Endothelial cell (in vitro differentiated cells): ENCODE measurements at places on chromosomes 7 and 10. TPM values are rescaled to one million over a fixed set of nuclear protein-coding genes. Genes with fewer than 3 reads are reported as not detected.
A peak's percentile ranks its signal among the peaks of the same experiment; 100 is the strongest.

Gene TUBAL3
- total RNA-seq, result not detected

DNA sequence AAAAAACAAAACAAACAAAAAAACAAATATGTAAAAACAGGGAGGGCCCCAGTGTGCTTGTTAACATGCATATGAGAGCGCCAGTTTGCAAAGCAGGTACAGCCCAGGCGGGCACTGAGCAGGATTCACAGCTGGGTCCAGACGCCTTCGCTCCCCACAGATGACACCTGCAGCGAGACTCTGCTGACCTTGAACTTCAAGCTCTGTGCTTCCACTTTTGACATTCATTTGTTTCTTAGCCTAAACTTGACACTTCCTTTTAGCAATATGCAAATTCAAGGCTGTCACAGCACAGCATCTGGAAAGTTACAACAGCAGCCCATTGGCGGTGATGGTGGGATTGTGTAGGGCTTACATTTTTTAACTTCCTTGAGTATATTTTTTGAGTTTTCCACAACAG lies 88.8 kb upstream of the TNS3 start:
- H3K27me3 ChIP-seq, result peaks cover under 1% of the 10 kb centered on the region
- H3K4me3 ChIP-seq, result no peak overlapping the region
- no peak for DNase-seq
- H3K27ac ChIP-seq, result no peak overlapping the region

GRCh38 chr7:15584575-15584974 lies 22.8 kb upstream of the AGMO start:
- no peaks in the 10 kb centered on the region for H3K36me3 ChIP-seq
- no peak overlapping the region for H3K27ac ChIP-seq
- no peaks in the 10 kb centered on the region for H3K27me3 ChIP-seq

- peaks cover 8% of the 10 kb centered on the region for H3K4me1 ChIP-seq
- no peak for DNase-seq
These were observed 8.5 kb downstream of the ZDHHC16 start for GRCh38 chr10:97454330-97455036.

Gene CPN1
- not detected for total RNA-seq

Gene RBP4
- not detected for total RNA-seq

Gene PVRIG
- total RNA-seq, result not detected

- no peaks in the 10 kb centered on the region for H3K36me3 ChIP-seq
- DNase-seq, result no peak
- no peak overlapping the region for H3K4me3 ChIP-seq
- H3K27me3 ChIP-seq, result no peaks in the 10 kb centered on the region
- no peaks in the 10 kb centered on the region for H3K4me1 ChIP-seq
These were observed 39.0 kb downstream of the TAC1 start for GRCh38 chr7:97770850-97771249.

- no peaks in the 10 kb centered on the region for H3K4me1 ChIP-seq
- no peaks in the 10 kb centered on the region for H3K27me3 ChIP-seq
- H3K36me3 ChIP-seq, result no peaks in the 10 kb centered on the region
These were observed 447.4 kb downstream of the GRM8 start for GRCh38 chr7:126805351-126805750.

DNA sequence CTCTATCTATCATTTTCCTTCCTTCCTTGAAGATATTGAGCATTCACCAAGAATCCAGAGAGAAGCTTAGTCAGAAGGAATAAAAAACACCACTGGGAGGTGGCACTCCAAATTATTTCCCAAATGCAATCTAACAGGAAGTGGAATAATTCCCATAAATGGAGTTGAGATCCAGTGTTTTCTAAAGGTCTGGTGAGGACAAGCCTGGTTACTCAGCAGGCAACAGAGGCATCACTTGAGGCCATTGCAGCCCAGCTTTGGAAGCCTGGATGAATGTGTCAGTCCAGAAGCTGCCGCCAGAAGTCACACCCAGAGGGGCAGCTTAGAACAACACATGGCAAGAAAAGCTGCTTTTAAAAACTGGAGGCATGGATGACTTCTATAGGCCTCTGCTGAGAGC lies 288.9 kb upstream of the KLF6 start:
- no peak overlapping the region for H3K4me3 ChIP-seq
- H3K27ac ChIP-seq, result no peak overlapping the region

DNA sequence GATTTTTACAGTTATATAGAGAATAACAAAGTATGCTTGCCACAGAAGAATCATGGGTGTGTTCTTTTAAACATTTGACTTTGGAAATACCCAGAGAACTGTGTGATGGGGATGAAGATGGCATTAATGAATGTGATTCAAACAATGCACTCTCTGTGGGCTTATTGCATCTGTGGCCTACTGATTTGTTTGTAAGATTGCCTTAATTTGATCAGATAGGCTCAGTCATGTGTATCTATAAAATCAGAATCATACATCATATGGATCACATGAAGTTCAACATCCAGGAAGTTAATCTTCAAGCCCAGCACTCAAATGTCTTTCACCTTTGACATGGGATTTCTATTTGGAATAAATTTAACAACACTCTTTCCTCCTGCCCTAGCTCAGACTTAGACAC lies 410.9 kb downstream of the SUGCT start:
- H3K27ac ChIP-seq, result no peak overlapping the region
- no peak for DNase-seq
- no peaks in the 10 kb centered on the region for H3K36me3 ChIP-seq
- H3K4me1 ChIP-seq, result no peaks in the 10 kb centered on the region
- H3K4me3 ChIP-seq, result no peak overlapping the region

DNA sequence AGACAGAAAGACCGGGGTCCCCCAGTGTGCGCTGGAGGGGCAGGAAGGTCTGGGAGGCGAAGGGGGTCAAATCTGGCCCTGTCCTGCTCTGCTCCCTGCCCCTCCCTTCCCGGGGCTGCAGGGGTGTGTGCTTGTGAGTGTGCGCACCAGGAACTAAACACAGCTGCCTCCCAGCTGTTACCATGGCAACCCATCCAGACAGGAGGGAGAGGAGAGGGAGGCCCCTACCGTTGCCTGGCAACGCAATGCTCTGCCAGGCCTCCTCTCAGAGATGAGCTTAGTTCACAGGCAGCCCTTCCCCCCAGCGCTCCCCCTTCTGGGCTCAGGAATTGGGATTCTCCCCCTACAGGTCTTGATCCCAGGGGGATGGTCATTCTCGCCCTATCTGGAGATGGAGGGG lies 6.1 kb downstream of the NYAP1 start:
- peak overlapping the region; percentile 78 for H3K27ac ChIP-seq
- H3K27me3 ChIP-seq, result peaks cover 20% of the 10 kb centered on the region
- no peak overlapping the region for H3K4me3 ChIP-seq
- H3K36me3 ChIP-seq, result peaks cover 8% of the 10 kb centered on the region

Gene PTPN20
- 0.97 TPM for total RNA-seq

Gene FOXP2
- 9.1 TPM for total RNA-seq

- H3K4me3 ChIP-seq, result no peak overlapping the region
- no peak for DNase-seq
- peak overlapping the region; percentile 87 for H3K27ac ChIP-seq
These were observed 150.8 kb downstream of the RNF216 start for GRCh38 chr7:5630670-5631069.

GRCh38 chr7:134574322-134574721 lies 25.4 kb downstream of the AKR1B15 start:
- no peak overlapping the region for H3K4me3 ChIP-seq
- no peaks in the 10 kb centered on the region for H3K4me1 ChIP-seq
- no peaks in the 10 kb centered on the region for H3K36me3 ChIP-seq
- H3K27me3 ChIP-seq, result peaks cover 2% of the 10 kb centered on the region

Gene CUBN
- total RNA-seq, result 8.8 TPM

DNA sequence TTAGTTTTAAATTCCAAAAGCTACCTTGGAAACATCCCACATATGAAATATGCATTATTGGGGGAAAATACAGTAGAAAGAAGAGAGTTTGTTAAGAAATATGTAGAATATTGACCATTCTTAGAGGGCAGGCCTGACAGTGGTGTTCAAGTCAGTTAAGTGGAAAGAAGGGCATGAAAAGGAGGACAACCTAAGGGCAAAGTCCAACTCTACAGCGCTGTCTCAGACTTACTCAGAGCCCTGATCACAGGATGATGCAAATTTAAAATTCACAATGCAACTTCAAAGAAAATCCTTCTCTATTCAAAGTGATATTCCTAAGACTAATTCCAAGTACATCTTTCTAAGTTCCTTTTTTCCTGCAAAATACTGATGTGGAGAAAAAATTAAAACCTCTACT lies 139.1 kb upstream of the LRRTM3 start:
- no peaks in the 10 kb centered on the region for H3K4me1 ChIP-seq
- no peak overlapping the region for H3K27ac ChIP-seq
- DNase-seq, result no peak
- H3K27me3 ChIP-seq, result peaks cover 2% of the 10 kb centered on the region
- H3K4me3 ChIP-seq, result no peak overlapping the region
- no peaks in the 10 kb centered on the region for H3K36me3 ChIP-seq

DNA sequence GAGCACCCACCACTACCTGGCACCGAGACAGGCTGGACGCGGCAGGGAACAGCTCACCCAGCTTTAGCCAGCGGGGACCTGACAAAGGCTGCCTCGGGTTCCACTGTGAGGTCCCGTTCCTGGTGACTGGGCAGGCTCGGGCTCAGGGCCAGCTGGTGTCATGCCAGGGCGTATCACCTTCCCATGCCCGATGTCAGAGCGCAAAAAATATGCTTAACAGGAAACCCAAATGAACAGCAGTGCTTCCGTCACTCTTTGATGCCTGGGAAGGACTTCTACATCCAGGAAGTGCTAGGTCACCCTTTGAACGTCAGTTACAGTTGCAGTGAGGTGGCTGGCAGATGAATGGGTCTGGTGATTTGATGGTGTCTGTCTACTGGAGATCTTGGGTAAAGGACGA lies 106.0 kb downstream of the ADARB2 start:
- no peak overlapping the region for H3K27ac ChIP-seq
- peaks cover 4% of the 10 kb centered on the region for H3K4me1 ChIP-seq
- no peak for DNase-seq
- H3K4me3 ChIP-seq, result no peak overlapping the region

Gene FUOM
- 8.9 TPM for total RNA-seq
